ENCODE measurements at places on chromosomes 7 and 10.

DNA sequence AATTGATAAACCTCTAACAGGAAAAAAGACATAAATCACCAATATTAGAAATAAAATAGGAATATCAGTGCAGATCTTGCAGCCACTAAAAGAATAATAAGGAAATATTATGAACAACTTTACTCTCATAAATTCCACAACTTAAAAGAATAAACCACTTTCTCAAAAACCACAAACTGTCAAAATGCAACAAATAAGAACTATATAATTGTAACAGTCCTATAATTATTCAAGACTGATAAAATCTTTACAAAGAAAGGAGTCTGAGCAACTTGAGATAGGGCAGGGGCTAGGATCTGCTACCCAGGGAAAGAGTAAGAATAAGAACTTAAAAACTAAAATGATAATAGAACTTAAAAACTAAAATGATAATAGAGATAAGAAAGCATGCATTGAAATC, 169.5 kb upstream of the GDF10 start:
- DNase-seq = no peak

- DNase-seq = no peak
These were observed 60.6 kb upstream of the CSTF2T start for GRCh38 chr10:51759896-51760534.

DNA sequence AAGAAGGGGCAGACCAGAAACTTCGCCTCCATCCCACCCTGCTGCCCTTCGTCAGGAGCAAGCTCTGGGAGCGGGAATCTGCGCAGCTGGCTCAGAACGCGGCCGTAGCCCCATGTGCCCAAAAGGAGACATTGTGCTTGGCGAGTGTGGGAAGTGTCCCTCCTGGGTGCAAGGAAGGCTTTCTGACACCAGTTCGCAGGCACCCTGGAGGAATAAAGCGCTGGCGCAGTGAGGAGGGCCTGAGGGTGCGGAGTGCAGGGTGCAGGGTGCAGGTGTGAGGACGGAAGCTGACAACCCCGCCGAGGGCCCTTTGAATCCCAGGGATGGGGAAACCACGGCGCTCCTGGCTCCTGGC, 811 bp downstream of the SLIT1 start:
- no peak for DNase-seq

DNA sequence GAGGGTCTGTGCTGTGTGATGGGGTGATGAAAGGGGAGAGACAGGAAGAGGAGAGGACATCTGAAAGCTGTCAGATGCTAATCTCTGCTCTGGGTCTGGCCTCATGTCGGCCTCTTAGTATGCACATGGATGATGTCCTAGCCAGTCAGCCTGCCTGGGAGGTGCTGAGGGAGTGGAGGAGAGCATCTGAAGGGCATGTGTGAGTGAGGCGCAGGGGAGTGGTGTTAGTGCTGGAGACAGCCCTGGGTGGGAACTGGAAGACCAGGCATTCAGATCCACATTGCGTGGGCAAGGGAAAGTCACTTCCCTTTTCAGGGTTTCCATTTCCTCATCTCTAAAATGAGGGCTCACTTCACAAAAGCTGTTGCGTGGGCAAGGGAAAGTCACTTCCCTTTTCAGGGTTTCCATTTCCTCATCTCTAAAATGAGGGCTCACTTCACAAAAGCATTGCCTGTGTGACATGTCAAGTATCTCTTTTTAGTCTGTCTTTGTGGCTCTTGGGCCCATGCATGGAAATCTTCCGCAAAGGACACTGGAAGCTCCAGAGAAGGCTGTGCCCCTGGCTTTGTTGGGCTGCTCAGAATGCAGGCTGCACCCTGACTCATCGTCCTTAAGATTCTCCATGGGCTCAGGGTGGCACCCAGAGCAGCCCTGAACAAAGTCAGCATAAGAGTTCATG, 10.0 kb downstream of the SFTPD start:
- no peak for DNase-seq

DNA sequence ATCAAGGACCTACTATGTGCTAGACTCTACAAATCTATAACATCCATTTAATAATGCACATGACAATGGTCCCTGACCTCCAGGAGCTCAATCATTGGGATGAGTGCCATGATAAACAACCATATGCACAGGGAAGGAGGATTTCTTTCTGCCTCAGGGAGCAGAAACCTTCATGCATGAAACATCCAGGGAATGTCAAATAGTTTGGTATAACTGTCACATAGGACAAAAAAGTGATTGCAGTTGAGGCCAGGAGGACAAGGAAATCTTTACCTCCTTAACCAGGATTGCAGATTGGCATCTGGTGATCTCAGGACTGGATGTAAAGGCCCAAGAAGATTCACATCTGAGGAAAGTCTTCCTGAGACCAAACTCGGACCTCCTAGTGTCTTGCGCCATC, 993.1 kb downstream of the KCNMA1 start:
- DNase-seq = no peak

DNA sequence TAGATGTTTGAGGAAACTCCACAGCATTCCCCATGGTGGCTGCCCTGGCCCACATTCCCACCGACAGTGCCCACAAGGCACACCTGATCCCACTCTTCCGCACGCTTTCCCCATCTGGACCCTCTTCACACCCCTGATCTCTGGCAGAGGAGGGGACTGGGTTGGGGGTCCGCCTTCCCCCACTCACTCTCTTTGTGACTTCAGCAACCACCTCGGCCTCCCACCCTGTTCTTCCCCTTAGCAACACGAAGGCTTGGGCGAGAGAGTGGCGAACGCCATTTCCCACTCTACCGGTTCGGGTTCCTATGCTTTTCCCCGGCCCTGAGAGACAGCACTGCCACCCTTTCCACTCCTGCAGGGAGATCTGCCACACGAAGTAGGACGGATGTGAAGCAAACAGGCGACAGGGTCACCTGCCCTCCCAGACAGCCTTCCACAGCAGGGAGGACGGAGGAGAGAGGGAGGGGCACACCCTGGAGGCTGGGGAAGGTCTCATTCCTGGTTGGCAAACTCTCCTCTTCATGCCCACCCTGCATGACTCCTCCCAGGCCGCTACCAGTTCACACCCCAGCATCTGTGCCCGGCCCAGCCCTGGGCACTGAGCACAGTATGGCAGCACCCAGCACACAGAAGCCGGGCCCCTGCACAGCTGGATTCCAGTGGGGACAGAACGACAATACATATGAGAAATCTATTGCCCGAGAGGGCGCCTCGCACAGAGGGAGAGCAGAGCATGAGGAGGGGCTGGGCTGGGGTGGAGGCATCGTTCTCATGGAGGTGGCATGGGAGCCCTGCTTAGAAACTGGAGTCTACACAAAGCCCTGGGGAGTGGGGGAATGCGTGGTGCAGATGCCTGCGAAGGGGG, 93.5 kb downstream of the PAXIP1 start:
- no peak for DNase-seq

GRCh38 chr7:52500841-52501240, 534.6 kb upstream of the POM121L12 start:
- DNase-seq = no peak

GRCh38 chr7:156969972-156970420, 20.5 kb downstream of the NOM1 start:
- no peak for DNase-seq

GRCh38 chr10:130341356-130341755, 205.2 kb downstream of the GLRX3 start:
- no peak for DNase-seq

DNA sequence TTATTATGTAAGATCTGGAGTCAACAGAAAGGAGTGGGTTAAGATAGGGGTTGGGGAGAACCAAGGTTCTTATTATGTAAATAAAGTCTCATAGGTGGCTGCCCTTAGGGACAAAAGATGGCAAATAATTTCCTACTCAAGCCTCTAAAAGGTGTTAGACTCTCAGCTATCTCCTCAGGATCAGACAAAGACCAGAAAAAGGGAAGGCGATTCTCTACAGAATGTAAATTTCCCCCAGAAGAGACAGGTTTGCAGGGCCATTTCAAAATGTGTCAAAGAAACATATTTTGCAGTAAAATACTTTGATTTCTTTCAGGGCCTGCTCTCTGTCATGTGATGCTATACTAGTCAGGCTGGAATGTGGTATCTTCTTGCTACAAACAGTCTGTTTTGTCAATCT, 80.3 kb downstream of the MICU1 start:
- no peak for DNase-seq

DNA sequence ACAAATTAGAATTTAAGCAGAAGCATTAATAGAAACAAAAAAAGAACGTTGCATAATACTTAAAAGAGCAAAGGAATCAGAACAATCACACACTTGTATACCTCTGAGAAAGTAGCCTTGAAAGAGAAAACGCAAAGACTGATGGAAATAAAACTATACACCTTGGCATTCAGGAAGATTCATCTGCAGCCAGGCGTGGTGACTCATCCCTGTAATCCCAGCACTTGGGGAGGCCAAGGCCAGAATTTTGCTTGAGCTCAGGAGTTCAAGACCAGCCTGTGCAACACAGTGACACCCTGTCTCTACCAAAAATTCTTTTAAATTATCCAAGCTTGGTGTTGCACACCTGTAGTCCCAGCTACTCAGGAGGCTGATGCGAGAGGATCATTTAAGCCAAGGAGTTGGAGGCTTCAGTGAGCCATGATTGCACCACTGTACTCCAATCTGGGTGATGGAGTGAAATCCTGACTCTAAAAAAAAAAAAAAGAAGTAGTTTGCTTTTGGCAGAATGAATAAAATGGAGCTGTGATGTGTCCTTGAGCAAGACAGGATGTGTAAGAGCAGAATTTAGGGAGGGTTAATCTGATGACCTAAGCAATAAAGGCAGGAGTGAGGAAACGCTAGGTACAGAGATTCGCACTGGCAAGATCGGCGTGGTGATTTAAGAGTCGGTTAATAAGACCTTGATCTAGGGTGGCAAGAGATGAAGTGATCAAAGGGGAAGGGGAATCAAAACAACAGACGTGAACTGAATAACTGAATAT, 75.8 kb upstream of the NRP1 start:
- peak; percentile 40 for DNase-seq

DNA sequence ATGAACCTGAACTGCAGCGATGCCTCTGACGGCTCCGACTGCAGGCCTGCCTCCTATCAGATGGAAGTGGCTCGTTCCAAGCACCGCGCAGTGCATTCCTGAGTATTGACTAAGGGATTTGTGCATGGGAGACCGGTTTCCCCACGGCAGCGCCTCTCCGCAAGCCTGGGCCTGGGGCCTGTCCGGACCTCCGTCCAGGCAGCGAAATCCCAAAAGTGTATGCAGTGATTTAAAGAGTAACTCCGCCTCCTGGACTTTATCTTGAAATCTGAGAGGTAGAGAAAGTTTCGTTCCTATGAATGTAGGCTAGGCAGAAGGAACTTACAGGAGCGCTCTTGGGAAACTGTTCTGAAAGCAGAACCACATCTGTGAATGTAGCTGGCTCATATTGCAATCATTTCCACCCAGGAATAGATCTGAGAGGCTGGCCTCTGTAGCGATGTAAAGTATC, 106.2 kb upstream of the CELF2 start:
- peak; percentile 67 for DNase-seq

- DNase-seq = no peak
These were observed 85.8 kb downstream of the HGF start for GRCh38 chr7:81684033-81684432.

- peak; percentile 97 for DNase-seq
These were observed at the start of gene AHR for GRCh38 chr7:17298102-17298839. TSS of gene AHR (plus strand) at chr7:17298652. CDS start at chr7:17299265, 613 bp downstream.

- DNase-seq = no peak
These were observed 13.0 kb downstream of the AIFM2 start for GRCh38 chr10:70119623-70120022.

DNA sequence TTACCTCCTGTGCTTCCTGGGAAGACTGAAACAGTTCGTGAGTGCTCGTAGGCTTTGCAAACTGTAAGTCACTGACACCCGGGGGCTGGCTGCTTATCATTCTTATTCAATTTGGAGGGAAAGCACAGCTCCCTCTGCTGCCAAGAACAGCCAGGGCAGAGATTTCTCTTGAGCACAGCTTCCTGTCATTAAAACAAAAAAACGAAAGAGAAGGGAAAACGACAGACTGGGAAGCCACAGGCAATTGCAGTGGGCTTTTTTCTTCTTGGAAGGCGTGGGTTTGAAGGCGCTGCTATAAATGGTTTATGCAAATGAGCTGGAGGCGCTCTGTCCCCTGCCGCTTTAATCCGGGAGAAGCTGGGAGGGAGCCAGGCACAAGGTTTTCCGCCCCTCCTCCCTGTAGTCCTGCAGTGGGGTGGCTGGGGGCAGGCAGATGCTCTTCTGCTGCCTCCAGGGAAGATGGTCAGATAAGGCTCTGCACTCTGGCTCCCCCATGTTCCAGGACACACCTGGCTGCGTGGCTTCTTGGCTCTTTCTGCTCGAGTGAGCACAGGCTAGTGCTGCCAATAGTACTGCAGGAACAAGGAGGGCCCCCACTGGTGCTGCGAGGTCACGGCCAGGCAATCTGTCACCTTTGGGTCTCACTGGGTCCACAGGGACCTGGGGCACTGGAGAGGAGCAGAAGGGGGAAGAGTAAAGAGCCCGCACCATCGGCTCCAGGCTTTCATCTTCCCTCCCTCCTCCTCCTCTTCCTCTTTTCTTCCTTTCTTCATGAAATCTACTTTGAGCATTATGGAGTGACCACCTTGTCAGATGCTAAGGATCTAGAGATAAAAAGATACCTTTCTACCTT, 49.5 kb downstream of the NEURL1 start:
- peak; percentile 46 for DNase-seq

GRCh38 chr7:16916738-16917137, 35.0 kb upstream of the AGR3 start:
- no peak for DNase-seq

GRCh38 chr10:97531401-97531986, 32.8 kb downstream of the UBTD1 start:
- DNase-seq = peak; percentile 41

DNA sequence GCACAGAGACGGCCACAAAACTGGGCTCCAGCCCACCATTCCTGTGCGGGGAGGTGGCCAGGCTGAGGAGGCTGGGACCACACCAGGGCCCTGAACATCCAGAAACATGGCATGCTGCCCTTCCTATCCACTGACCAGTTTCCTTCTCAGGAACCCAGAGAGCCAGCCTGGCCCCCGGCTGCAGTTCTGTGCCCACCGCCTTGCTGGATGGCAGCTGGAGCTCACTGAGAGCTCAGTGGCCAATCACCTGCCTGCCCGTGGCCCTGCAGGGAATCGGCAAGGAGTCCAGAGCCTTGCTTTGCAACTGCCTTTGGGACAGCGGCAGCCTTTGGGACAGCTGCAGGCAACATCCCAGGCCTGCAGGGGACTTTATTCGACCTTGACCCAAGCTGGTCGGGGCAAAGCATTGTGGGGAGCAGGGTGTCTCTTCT, 30.4 kb downstream of the STK32C start:
- DNase-seq = no peak

GRCh38 chr7:104951546-104951945, 62.5 kb upstream of the KMT2E start:
- DNase-seq = no peak

GRCh38 chr10:12941966-12942365, 59.5 kb downstream of the CCDC3 start:
- no peak for DNase-seq
